ENCODE measurements at places on chromosomes 6 and 20. TPM values are rescaled to one million over a fixed set of nuclear protein-coding genes. Genes with fewer than 3 reads are reported as not detected.

The MROH8 gene
- 2.0 TPM for total RNA-seq

The ZBTB46 gene
- total RNA-seq, result 0.25 TPM

DNA sequence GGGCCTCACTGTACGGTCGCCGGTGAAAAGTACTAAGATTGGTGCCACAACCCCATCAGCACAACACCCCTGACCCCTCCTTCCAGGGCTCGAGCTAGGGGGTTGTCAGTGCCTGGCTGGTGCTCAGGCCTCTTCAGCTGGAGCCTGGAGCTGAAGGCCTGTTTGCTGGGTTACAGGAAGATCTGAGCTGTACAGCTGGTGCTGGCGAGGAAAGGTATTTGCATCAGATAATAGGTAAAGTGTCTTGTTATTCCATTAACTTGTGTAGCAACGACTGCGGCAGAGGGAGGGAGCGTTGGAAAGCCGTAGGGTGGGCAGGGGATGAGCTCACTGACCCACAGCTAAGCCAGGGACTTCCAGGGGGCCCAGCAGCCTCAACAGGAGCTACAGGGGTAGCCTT is 15.8 kb upstream of the SIRPA start:
- no peak for DNase-seq
- H3K4me3 ChIP-seq, result no peak overlapping the region
- no peaks in the 10 kb centered on the region for H3K36me3 ChIP-seq
- peaks cover 11% of the 10 kb centered on the region for H3K4me1 ChIP-seq
- peaks cover 13% of the 10 kb centered on the region for H3K27me3 ChIP-seq

- no peak for DNase-seq
- H3K4me1 ChIP-seq, result peaks cover 2% of the 10 kb centered on the region
- no peaks in the 10 kb centered on the region for H3K36me3 ChIP-seq
- no peaks in the 10 kb centered on the region for H3K27me3 ChIP-seq
- H3K4me3 ChIP-seq, result no peak overlapping the region
Measured at GRCh38 chr6:38353310-38354036, 286.3 kb downstream of the BTBD9 start.

DNA sequence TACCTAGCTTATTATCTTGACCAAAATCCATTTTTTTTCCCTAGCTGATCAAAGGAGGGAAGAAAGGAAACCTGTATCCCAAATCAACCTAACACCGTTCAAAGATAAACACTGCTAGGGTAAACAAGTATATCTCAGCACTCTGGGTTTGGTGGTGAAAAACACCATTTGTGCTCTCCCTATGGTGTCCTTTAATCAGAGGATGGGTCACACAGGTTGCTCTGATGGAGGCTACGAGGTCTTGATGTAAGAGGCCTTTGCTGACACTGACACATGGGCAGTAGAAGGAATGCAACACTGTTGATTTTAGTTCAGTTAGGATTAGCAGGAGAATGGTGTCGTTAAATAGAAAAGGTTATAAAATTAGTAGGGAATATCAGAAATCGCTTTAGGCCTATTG is 179.3 kb downstream of the HDGFL1 start:
- no peak overlapping the region for H3K27ac ChIP-seq
- H3K36me3 ChIP-seq, result no peaks in the 10 kb centered on the region
- peaks cover 2% of the 10 kb centered on the region for H3K27me3 ChIP-seq
- H3K4me1 ChIP-seq, result no peaks in the 10 kb centered on the region
- H3K4me3 ChIP-seq, result no peak overlapping the region

GRCh38 chr20:60003776-60004175 is 45.6 kb downstream of the CDH26 start:
- no peaks in the 10 kb centered on the region for H3K36me3 ChIP-seq
- peaks cover 15% of the 10 kb centered on the region for H3K27me3 ChIP-seq
- peaks cover 6% of the 10 kb centered on the region for H3K4me1 ChIP-seq

All from activated naive CD8-positive, alpha-beta T cell treated with anti-CD3 and anti-CD28 coated beads, Interleukin-2, amount 10 ng/mL, durations not matched to agents 7 days and 5 days (primary cell).